ENCODE measurements at places on chromosomes 2 and 18.

- no peak for DNase-seq
Observed at GRCh38 chr18:55239740-55240139, 280.5 kb upstream of the CCDC68 start.

GRCh38 chr2:218128781-218129457 lies 3.1 kb downstream of the CXCR2 start:
- DNase-seq = no peak

- no peak for DNase-seq
Observed at GRCh38 chr2:55061523-55062344, 11.5 kb upstream of the RTN4 start.

DNA sequence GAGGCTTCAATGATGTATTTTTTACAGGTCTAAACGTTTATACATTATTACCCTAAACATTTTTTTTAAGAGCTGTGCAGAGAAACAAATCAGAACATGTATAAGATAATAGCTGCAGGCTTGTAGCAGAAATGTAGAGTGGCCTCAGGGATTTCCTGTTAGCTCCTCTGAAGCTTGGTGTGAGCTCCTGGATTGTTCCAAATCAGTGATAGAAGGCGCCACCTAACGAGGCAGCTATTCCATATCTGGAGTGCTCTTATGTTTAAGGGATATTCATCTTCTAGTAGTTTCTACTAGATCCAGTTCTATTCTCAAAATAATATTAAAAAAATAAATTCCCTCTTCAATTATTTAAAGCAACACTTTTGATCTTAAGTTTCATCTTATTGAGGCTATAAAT lies 93.1 kb downstream of the LRP1B start:
- no peak for DNase-seq

DNA sequence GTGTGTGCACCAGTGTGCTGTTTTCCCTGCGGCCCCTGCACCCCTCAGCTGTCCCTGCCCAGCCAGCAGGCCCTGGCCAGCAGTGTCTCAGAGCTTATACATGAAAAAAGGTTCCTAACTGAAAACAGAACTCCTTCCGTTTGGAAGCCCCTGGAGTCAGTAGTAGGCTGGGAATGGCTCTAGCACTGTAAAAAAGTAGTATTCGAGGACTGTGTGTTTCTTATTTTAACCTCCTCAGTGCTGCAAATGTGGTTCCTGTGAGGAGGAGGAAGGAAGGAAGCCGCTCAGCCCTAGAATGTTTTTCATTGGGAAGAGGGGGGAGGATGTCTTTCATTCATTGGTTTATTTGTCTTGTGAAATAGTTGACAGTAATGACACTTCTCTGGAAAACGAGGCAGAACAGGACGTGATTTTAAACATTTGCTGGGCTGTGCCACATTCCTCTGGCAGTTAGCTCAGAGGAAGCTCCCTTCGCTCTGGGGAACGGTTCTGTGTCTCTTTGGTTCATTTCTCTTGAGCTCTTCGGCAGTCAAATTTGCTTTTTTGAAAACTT lies 103.5 kb downstream of the SPTBN1 start:
- no peak for DNase-seq

DNA sequence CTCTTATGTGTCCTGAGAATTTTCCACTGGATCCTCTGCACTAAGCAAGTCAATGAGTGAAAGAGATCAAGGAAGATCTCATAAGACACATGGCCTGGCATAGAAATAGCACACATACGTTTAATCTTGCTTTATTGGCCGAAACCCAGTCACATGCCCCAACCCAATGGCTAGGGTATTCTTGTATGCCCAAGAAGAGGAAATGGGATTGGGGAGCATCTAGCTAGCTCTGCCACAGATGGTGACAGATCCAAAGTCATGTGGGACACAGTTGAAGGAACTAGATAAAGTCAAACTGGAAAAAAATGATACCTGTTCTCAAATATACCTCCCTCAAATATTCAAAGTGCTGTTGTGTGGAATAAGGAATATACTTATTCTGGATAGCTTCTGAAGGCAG lies 74.7 kb downstream of the CD28 start:
- DNase-seq = no peak

GRCh38 chr2:109118321-109118720 lies 10.7 kb upstream of the SH3RF3 start:
- no peak for DNase-seq

DNA sequence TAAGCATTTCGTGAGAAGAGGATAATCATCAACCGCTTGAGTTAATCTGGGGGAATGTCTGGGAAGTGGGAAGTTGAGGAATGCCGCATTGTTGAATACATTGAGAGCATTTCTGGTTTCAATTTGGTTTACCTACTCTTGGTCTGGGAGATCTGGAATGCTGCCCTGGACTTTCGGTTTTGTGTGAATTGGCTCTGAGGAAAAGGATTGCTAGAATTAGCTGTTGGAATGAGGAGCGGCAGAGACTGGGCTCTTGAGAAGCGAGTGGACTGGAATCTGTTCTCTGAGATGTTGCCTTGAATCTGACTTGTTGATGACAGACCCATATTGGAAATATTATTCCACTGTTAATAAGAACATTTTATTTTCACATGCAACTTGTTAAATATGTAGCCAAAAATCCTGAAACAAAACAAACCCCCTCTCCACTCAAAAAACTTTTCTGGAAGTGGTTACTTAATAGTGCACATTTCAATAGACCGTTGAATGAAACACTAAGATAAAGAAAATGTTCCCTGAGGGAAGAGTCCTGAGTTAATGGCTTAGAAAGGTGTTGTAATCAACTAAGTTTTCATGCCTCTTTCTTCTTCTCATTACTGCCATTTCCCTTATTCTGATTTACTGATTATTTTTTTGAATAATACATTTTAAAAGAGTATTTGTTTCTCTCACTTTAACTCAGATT lies 50.8 kb downstream of the PTPRM start:
- no peak for DNase-seq

GRCh38 chr2:63675026-63675425 lies 86.3 kb downstream of the MDH1 start:
- DNase-seq = no peak

- DNase-seq = no peak
Observed at GRCh38 chr2:199278099-199278498, 179.6 kb downstream of the SATB2 start.

- DNase-seq = no peak
Observed at GRCh38 chr2:136085453-136086209, 32.3 kb downstream of the CXCR4 start.

GRCh38 chr2:234436482-234436837 lies 60.4 kb downstream of the ARL4C start:
- no peak for DNase-seq

DNA sequence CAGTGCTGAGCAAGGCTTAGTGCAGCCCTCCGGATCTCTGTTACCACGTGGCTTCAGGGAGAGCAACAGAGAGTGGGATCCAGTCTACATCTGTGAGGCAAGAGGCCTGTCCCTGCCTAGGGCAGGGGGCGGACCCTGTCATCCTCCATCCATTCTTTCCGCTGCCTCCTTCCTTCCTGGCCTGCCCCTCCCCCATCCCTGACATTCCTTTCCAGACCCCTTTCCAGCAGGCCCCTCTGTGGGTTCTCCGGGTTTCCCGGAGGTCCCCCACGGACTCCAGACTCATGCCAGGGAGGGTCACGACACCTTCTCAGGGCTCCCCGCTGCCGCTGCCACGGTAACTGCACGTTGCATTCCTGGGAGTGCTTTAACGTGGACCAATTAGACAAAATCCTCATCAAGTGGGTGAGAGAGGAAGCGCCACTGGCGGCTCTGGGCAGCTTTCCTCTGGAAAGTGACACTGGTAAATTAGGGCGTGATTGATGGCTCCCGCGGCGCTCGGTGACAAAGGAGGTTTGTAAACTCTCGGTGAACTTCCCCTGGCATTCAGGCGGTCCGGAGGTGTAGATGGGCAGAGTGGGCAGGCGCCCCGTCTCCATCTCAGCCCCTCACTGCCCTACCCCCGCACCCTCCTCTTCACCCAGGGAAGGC lies 11.4 kb downstream of the ATOH8 start:
- no peak for DNase-seq

- DNase-seq = no peak
Observed at GRCh38 chr2:230956827-230957755, 32.0 kb upstream of the GPR55 start.

DNA sequence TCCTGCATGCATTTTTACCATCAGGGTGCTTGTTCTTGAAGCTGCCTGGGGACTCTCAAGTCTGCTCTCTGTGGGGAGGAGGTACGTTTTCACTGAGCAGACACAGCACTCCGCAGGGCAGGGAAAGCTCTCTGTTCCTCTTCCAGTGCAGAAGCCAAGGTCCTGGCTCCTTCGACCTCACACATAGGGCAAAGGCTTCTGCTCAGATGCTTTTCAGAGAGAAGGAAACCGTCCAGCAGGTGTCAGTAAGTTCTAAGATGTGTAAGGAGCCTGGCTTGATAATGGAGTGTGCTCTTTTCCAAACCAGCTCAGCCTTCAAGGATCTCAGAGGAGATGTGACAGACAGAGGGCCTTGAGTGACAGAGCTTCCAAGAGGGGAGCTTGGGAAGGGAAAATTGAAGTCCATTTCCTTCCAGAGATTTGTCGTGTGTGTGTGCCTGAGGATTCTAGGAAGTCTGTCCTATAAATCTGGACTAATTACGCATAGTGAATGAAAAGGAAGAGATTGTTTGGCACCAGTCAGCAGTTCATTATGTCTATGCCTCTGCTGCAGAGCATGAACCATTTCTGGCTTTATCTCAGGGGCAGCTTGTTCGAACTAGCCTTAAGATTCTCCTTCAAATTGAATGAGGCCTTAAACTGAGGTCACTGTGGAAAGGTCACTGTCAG lies 67.3 kb upstream of the UPP2 start:
- DNase-seq = no peak

All from T-helper 22 cell (primary cell).